ENCODE measurements at places on chromosomes 5 and 9. TPM values are rescaled to one million over a fixed set of nuclear protein-coding genes. Genes with fewer than 3 reads are reported as not detected.

Gene EFNA5
- total RNA-seq, result 28.1 TPM

Gene RNF44
- 17.1 TPM for total RNA-seq

Gene SPINK6
- total RNA-seq, result not detected

DNA sequence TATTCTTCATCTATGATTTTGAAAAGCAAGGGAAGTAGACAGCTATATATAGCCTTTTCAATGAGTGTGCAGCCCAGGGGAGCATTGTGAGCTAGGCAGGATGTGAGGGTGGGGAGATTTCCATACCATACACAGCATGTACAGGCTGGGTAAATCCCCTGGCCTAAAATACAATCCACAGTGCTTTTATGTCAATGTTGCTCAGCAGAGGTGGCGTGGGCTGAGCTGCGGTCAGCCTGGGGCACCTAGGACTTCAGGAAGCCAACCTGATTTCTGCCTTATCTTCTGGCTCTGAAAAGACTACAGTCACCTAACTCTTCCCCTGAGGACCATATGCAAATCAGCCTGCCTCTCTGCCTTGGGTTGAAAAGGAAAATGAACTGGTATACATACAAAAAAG lies 6.3 kb upstream of the GARIN3 start:
- DNase-seq, result no peak

DNA sequence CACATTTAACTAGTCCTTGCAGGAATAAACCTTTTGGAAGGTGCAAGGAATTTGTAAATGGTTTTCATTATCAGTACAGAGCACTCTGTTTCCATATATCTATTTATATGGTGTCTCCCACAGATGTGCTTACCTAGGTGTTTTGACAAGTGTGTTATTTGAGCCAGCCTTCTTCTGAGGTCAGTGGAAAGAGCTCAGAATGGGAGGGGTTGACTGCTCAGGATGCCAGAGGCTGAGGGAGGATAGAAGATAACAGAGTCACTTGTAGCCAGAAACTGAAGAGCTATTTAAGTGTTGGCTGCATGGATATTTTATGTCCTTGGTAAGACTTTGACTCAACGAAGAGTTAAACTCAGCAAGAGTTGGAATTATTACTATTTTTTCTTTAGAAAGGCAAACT lies 5.0 kb downstream of the CMYA5 start:
- DNase-seq, result no peak

GRCh38 chr9:16138561-16139491 lies 586.0 kb downstream of the CCDC171 start:
- no peak for DNase-seq

DNA sequence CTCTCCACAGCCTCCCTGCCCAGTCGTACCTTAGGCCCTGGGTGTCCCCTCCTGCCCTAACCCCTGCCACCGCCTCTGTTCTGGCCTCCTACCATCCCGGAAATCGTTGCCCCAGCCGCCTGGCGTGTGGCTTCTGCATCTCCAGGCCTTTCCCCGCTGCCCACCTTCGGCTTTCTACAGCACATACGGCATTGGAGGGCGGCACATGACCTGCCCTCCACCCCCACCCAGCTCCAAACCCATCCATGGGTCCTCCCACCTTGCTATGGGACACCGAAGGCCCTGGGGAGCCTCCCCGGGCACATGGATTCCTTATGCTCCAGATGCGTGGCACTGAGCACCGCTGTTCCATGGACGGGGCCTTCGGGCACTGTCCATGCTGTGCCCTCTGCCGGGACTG lies 32.0 kb downstream of the FGF18 start:
- no peak for DNase-seq

- DNase-seq, result no peak
Measured at GRCh38 chr9:100058699-100059579, 39.9 kb downstream of the ERP44 start.

DNA sequence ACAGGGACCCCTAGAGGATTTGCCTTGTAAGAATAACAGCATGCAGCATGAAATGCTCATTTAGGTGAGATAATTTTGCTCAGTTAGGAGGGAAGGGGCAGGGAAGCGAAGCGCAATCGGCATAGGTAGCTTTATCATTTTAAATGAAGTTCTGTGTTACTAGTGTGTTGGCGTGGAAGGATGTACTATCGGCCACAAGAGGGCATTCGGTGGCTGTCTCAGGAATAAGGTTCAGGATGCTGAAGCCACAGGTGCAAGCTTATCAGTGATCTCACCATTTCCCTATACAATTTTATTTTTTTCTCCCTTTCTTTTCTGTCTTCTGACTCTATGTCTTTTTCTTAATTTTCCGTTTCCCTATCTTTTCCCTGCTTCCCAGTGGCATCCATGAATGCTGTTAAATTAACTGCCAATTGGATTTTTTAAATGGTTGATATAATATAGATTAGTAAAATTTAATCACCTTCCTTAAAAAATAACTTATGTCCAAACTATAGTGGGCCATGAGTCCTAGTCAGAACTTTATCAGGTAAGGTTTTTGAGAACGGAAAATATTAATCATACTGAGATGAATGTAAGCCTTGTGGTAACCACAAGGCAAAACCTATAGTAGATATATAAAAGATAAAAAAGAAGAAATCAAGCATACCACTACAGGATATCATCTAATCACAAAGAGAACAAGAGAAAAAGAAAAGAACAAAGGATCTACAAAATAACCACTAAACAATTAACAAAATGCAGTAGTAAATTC lies 1.2 kb upstream of the INSL6 start:
- peak; percentile 15 for DNase-seq

DNA sequence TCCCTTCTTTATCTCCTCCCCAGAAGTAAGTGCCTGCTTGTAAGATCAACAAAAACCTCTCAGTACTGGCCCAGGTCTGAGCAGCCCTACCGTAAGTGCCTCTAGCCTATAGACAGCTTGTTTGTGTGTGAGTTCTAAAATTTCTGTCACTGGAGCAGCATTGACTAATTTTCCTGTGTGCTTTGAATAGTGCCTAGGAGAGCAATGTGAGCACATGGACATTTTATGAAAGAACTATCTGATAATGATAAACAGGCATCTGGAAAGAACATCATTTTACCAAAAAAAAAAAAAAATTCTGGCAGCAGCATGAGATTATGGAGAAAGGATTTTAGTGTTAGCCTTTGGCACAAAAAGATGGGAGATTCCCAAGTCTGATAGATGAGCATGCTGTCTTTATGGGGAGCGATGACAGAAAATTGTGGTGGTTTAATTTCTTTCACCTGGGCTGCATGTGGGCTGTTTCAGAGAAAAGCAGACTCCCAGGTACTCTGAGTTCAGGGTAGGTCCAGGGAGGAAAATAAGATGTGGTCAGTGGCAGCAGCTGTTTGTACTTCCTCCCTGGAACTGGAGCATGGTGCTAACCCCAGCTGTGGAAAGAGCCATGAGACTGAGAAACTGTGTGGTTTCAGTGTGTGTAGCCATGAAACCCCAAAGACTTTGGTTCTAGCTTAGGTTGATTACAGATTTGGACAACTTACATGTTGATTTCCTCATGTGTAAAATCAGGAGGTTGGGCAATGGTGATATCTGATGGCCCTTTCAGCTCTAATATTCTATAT lies 419.9 kb downstream of the NTRK2 start:
- DNase-seq, result no peak

Measured in epithelial cell of proximal tubule (primary cell).